ENCODE measurements at places on chromosomes 16 and 17.

DNA sequence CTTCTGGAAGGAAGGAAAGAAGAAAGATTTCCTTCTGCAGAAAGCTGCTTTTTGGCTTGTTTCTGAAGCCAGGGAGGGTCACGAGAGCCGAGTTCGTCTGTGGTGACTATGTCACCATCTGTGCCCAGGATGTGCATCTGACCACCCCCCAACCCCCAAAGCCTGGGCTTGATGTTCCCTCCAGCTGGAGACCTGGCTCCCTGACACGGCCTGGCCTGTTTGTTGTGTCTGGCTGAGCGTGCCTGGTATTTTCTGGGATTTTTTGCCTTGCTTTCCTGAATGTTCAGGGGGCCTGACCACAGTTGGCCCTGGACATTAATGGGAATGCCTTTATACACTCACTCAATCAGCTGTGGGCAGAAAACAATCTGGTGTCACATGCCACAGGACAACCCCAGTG is 38.9 kb downstream of the LGALS9 start:
- DNase-seq = no peak

DNA sequence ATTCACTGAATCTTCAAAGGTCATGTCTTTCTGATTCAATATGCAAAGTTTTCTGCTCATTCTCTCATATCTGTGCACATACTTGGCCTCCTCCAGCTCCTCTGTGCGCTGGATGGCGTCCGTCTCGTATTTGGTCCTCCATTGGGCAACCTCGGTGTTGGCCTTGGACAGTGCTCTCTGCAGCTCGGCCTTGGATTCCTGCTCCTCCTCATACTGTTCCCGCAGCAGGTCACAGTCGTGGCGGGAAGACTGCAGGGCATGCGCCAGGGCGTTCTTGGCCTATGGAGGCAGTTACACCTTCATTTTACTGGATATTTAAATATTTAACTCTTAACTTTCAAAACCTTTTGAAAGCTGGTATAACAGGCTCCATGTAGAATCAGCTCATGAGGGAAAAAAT is 8.2 kb upstream of the MYH1 start:
- DNase-seq = no peak

- DNase-seq = no peak
Observed at GRCh38 chr16:27129401-27129800, 62.7 kb downstream of the C16orf82 start.

GRCh38 chr17:29409963-29410362 is 19.8 kb downstream of the TAOK1 start:
- DNase-seq = no peak

- DNase-seq = no peak
Observed at GRCh38 chr17:13825526-13826040, 223.9 kb upstream of the HS3ST3A1 start.

- DNase-seq = no peak
Observed at GRCh38 chr16:79076047-79076767, 524.3 kb downstream of the MAF start.

DNA sequence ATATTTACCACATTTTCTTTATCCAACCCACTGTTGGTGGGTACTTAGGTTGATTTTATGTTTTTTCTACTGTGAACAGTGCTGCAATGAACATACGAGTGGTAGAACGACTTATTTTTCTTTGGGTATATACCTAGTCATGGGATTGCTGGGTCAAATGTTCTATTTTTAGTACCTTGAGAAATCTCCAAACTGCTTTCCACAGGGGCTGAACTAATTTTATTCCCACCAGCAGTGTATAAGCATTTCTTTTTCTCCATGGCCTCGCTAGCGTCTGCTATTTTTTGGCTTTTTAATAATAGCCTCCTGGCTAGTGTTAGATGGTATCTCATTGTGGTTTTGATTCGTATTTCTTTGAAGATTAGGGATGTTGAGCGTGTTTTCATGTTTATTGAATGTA is 202.3 kb downstream of the LGALS9B start:
- no peak for DNase-seq

DNA sequence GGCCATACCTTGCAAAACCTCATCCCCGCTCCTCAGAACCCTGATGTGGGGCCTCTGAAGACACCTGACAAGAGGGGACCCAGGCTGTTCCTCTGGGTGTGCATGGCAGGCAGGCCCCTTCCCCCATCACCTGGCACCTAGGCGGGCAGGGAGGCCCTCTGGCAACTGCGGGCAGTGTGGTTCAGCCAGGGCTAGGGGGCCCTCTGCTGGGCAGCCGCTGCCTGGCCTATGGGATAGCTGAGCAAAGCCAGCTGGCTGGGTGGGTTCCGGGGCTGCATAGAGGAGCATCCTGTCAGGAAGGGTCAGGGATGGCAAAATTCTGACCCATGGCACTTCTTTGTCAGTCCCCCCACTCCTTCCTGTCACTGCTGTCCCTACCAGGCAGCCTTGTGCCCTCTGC is 228.7 kb upstream of the ASIC2 start:
- no peak for DNase-seq
